H1 (cell line): ENCODE measurements at places on chromosomes 2 and 18. TPM values are rescaled to one million over a fixed set of nuclear protein-coding genes. Genes with fewer than 3 reads are reported as not detected.

DNA sequence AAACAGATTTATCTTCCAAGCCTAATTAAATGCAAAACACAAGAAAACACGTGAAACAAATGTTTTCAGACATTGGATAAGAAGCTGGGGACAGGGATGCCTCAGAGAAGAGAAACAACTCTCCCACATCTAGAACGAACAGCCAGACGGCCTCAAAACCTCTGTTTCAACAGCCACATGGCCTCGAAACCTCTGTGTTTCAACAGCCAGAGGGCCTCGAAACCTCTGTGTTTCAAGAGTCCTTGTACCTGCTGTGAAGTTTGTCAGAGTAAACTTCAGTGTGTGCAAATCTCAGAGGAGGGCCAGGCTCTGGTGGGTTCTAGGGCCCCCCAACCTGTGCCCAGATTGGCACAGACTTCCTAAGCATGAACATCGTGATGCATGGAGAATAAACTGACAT is 43.3 kb upstream of the NFATC1 start:
- no peak overlapping the region for H3K27ac ChIP-seq
- H3K36me3 ChIP-seq: no peaks in the 10 kb centered on the region
- H3K27me3 ChIP-seq: no peaks in the 10 kb centered on the region
- H3K4me1 ChIP-seq: no peaks in the 10 kb centered on the region

DNA sequence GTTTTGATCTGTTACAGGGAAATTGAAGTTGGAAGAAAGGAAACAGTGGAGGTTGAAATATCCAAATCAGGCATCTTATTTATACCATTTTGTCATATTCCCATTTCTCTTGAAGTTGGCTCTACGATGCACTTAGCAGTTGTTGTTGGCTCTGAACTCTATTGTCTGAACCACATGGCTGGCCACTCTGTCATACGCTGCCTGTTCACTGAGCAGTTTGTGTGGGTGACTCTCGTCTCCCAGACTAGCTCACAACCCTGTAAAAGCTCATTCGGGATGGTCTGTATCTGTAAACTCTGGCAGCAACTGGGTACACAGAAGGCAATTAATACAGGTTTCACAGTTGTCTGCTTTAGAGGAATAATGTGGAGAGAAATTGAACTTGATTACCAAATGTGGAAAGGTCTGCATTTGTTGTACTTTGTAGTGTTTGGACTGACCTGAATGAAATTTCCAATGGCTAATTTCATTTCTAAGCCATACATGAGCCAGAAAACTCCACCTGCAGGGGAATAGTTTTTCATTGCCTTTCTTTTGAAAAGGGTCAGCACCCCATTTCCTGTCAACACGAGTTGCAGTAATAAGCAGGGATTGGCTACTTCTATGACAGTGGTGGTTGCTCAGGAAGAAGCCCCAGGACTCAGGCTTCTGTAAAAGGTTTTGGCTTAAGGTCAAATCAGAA is 378.2 kb downstream of the OSR1 start:
- H3K36me3 ChIP-seq: no peaks in the 10 kb centered on the region
- H3K4me3 ChIP-seq: no peak overlapping the region
- H3K4me1 ChIP-seq: no peaks in the 10 kb centered on the region
- no peak for DNase-seq
- H3K27ac ChIP-seq: no peak overlapping the region

GRCh38 chr18:77111449-77111848 is 21.1 kb downstream of the MBP start:
- no peak overlapping the region for H3K4me3 ChIP-seq
- no peak for DNase-seq

DNA sequence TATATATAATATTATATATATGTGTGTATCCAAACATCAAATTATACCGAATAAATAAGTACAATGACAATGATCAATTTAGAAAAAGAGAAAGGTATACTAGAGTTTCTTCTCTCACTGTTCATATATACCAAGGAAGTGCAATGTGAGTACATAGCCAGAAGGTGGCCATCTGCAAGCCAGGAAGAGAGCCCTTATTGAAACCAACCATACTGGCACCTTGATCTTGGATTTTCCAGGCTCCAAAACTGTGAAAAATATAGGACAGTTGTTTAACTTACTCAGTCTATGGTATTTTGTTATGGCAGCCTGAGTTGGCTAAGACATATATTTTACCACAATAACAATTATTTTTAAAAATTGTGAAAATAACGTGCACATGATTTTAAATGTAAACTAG is 1490.2 kb upstream of the SLC39A10 start:
- no peaks in the 10 kb centered on the region for H3K27me3 ChIP-seq
- H3K4me3 ChIP-seq: no peak overlapping the region
- no peaks in the 10 kb centered on the region for H3K4me1 ChIP-seq
- no peak overlapping the region for H3K27ac ChIP-seq
- no peaks in the 10 kb centered on the region for H3K36me3 ChIP-seq

- H3K4me1 ChIP-seq: no peaks in the 10 kb centered on the region
- DNase-seq: no peak
- no peaks in the 10 kb centered on the region for H3K27me3 ChIP-seq
- H3K4me3 ChIP-seq: no peak overlapping the region
- H3K27ac ChIP-seq: no peak overlapping the region
- no peaks in the 10 kb centered on the region for H3K36me3 ChIP-seq
Measured at GRCh38 chr18:69697689-69698088, 250.0 kb downstream of the CD226 start.

DNA sequence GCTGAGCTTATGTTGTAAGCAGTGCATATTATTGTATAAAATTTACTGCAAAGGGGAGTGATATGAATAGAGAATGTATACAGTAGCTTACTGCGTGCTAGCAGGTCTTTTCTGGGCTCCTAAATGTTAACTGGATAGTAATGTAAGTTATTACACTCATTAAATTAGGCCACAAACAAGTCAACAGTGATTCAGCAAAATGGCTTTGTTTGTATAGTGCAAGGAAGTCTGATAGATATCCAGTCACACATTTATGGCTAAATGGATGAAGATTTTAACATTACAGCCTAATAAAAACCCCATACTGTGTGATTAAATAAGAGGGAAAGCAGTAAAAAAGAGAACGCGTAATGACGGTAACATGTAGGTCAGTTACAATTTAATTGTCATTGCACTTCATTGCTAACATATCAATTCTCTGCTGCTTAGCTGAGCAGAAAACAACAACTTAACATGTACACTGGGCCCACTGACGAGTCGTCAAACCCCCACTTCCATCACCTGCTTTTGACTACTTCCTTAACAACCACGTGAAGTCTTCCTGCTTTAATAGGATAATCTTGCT is 665.0 kb upstream of the FANCL start:
- no peaks in the 10 kb centered on the region for H3K36me3 ChIP-seq
- no peaks in the 10 kb centered on the region for H3K27me3 ChIP-seq
- no peak for DNase-seq
- H3K4me3 ChIP-seq: no peak overlapping the region

DNA sequence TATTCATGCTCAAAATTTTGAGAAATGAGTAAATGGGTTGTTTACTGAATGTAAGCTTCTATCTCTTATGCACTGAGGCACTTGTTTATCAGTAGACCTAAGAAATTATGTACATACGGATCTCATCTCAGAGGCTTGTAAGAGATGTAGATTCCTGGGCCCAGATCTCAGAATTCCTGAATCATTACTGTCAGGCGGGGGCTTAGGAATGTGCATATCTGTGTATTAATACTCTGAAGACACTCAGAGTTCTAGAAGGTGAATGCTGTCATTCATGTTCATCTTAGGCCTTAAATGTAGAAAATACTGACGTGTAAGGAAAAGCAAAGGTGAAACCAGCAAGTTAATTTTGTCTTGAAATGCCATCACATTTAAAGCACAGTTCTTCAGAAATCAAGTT is 169.6 kb downstream of the FMNL2 start:
- no peaks in the 10 kb centered on the region for H3K4me1 ChIP-seq
- no peaks in the 10 kb centered on the region for H3K27me3 ChIP-seq
- no peak overlapping the region for H3K4me3 ChIP-seq
- no peak overlapping the region for H3K27ac ChIP-seq
- no peaks in the 10 kb centered on the region for H3K36me3 ChIP-seq
- no peak for DNase-seq

DNA sequence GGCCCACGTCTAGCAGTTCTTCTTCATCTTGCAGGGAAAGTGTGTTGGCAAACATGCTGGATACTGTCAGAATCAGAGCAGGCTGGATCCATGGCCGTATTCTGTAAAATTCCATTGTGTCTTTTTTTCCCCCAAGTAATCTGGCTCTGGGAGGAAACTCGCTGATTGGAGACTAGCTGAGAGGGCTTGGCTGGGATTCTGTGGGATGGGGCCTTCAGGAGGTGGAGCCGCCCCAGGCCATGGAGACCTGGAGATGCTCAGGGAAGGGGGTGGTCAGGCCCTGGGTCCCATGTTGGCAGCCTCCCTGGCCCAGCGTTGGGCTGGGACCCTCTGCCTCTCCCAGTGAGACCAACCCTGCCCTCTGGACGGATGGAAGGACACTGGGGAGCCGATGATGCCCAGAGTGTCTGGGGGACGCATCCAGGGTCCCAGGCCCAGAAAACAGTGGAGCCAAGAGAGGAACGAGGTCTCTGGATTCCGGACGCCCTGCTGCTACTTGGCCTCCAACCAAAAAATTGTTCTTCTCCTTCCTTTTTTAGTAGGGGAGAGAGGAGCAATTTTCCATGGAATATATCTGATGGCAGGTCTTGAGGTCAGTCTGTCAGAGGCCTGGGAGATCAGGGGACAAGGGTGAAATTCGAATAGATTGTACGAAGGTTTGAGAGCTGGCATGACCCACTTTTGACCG is 114.5 kb downstream of the AGAP1 start:
- no peak overlapping the region for H3K27ac ChIP-seq
- H3K27me3 ChIP-seq: no peaks in the 10 kb centered on the region
- no peak overlapping the region for H3K4me3 ChIP-seq

The ZBTB7C gene
- total RNA-seq: 0.23 and 0.45 TPM in 2 replicates

The ELOA2 gene
- not detected in 2 replicates for total RNA-seq

GRCh38 chr18:37219257-37219656 is 346.3 kb downstream of the CELF4 start:
- peaks cover 11% of the 10 kb centered on the region for H3K4me1 ChIP-seq
- H3K36me3 ChIP-seq: no peaks in the 10 kb centered on the region
- no peak for DNase-seq
- H3K4me3 ChIP-seq: no peak overlapping the region

DNA sequence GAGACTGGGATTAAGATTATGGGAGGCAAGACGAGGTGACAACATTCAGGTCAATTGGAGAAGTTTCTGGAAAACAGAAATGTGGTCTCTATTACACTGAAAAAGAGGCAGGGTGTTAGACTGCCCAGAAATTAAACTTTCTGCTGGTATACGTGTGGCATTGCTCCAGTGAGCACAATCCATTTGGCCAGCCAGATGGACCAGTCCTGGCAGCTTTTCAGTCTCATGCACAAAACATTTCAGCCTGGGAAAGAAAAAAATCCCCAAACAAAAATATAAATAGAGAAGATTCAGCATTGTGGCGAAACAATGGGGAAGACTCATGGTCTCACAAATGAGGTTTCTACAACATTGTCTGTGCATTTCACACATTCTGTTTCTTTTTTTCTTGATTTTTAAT is 113.9 kb downstream of the HNMT start:
- H3K27me3 ChIP-seq: no peaks in the 10 kb centered on the region
- no peak for DNase-seq
- no peak overlapping the region for H3K27ac ChIP-seq
- no peaks in the 10 kb centered on the region for H3K4me1 ChIP-seq
- no peak overlapping the region for H3K4me3 ChIP-seq
- H3K36me3 ChIP-seq: no peaks in the 10 kb centered on the region

- H3K4me1 ChIP-seq: no peaks in the 10 kb centered on the region
- H3K4me3 ChIP-seq: no peak overlapping the region
Measured at GRCh38 chr2:68995916-68996315, 17.1 kb upstream of the ANTXR1 start.

The MPPE1 gene
- 20.9 and 22.1 TPM in 2 replicates for total RNA-seq

GRCh38 chr2:240600451-240600961 is 14.0 kb downstream of the CAPN10 start:
- no peaks in the 10 kb centered on the region for H3K4me1 ChIP-seq
- peaks cover 7% of the 10 kb centered on the region for H3K36me3 ChIP-seq
- no peak overlapping the region for H3K4me3 ChIP-seq
- no peaks in the 10 kb centered on the region for H3K27me3 ChIP-seq
- DNase-seq: no peak
- no peak overlapping the region for H3K27ac ChIP-seq

GRCh38 chr18:48662011-48662661 is 123.3 kb downstream of the CTIF start:
- no peak overlapping the region for H3K4me3 ChIP-seq
- H3K4me1 ChIP-seq: no peaks in the 10 kb centered on the region
- H3K27ac ChIP-seq: no peak overlapping the region
- DNase-seq: no peak
- H3K27me3 ChIP-seq: no peaks in the 10 kb centered on the region

The FNDC4 gene
- 13.4 and 14.7 TPM in 2 replicates for total RNA-seq

The GALNT14 gene
- total RNA-seq: 10.3 and 13.7 TPM in 2 replicates

DNA sequence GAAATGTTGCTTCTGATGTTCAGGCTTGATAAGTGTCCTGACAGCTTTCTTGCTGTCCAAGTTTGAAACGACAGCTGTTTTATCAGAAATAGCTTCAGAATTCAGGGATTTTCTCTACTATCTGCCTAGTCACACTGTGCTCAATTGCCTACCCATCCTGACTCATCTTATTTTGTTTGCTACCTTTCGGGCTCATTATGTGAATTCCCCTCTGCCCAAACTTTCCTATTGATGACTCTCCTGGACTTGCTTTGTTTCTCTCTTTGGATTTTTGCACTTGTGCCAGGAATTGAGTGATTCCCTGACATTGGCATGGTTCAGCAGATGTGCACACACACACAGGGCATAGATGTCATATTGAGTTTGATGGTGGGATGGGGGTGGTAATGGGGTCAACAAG is 1052.6 kb upstream of the PIK3C3 start:
- no peaks in the 10 kb centered on the region for H3K27me3 ChIP-seq
- H3K27ac ChIP-seq: no peak overlapping the region
- peaks cover 8% of the 10 kb centered on the region for H3K4me1 ChIP-seq

- no peak overlapping the region for H3K4me3 ChIP-seq
- H3K36me3 ChIP-seq: no peaks in the 10 kb centered on the region
- DNase-seq: no peak
- no peaks in the 10 kb centered on the region for H3K4me1 ChIP-seq
- H3K27ac ChIP-seq: no peak overlapping the region
Measured at GRCh38 chr18:78639006-78639950, 340.3 kb upstream of the SALL3 start.

GRCh38 chr2:43461453-43462073 is 134.3 kb downstream of the THADA start:
- H3K27ac ChIP-seq: no peak overlapping the region
- H3K27me3 ChIP-seq: no peaks in the 10 kb centered on the region
- H3K4me1 ChIP-seq: no peaks in the 10 kb centered on the region
- no peaks in the 10 kb centered on the region for H3K36me3 ChIP-seq
- DNase-seq: no peak
- no peak overlapping the region for H3K4me3 ChIP-seq

The LOXHD1 gene
- not detected in 2 replicates for total RNA-seq

GRCh38 chr2:33560017-33560416 is 39.1 kb downstream of the FAM98A start:
- DNase-seq: no peak
- H3K36me3 ChIP-seq: no peaks in the 10 kb centered on the region
- H3K27ac ChIP-seq: no peak overlapping the region
- peaks cover 3% of the 10 kb centered on the region for H3K4me1 ChIP-seq
- H3K27me3 ChIP-seq: no peaks in the 10 kb centered on the region
- H3K4me3 ChIP-seq: no peak overlapping the region
